ENCODE measurements at places on chromosomes 4 and X. TPM values are rescaled to one million over a fixed set of nuclear protein-coding genes. Genes with fewer than 3 reads are reported as not detected.
A peak's percentile ranks its signal among the peaks of the same experiment; 100 is the strongest.

Gene DCHS2
- total RNA-seq: 0.14 TPM

Gene SH3RF1
- 0.63 TPM for total RNA-seq

DNA sequence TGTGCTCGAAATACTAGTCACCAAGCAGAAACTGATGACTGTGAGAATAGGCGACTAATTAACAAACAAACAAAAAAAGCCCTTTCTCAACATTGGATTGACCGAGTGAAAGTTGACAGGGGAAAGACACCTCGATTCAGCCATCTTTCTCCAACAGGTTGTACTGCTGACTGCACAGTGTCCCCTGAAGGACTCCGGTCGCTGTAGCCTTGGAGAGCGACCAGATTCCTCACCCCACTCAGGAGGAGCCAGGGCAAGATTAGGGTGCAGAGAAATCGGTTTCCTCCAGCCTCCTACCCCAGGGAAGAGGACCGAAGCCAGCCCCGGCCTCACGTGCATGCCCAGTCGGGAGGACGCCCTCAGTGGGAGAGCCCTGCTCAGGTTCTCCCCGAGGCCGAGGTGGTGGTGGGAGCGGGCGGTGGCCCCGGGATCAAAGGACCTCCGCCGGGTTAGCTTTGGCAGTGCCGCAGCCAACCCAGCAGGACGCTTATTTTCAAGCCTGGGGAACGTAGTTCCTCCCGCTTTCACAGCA, 1.1 kb upstream of the RAP1GDS1 start:
- peak; percentile 60 for DNase-seq

DNA sequence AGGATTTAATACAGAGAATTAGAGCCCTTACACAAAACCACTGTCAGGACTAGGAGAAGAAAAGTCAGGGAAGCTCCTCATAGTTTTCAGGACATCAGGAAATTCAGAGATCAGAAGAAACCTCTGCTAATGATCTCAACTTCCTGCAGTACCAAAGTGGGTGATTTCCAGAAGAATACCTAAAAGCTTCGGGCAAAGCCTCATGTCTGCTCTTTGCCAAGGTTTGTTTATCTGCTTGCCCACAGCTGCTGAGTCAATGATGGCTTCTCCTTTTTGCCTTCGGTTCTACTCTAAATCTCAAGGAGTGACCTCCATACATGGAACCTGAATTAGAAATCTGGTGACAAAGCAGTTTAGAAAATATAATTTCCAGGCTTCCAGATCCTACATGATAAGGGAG, 68.4 kb downstream of the USP38 start:
- DNase-seq: no peak

GRCh38 chr4:76087007-76087769, 12.7 kb downstream of the ART3 start:
- DNase-seq: peak; percentile 34
